ENCODE measurements at places on chromosomes 5 and 9.

- DNase-seq, result no peak
These were observed 79.3 kb downstream of the FOXD1 start for GRCh38 chr5:73369278-73369677.

DNA sequence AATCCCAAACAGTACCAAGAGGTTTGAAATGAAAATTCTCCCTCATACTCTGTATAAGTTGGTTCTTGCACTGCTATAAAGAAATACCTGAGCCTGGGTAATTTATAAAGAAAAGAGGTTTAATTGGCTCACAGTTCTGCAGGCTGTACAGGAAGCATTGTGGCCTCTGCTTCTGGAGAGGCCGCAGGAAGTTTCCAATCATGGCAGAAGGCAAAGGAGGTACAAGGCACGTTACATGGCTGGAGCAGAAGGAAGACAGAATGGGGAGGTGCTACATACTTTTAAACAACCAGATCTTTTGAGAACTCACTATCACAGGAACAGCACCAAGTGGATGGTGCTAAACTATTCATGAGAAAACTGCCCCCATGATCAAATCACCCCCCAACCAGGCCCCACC is 25.6 kb upstream of the ERBIN start:
- no peak for DNase-seq

GRCh38 chr9:114452219-114453165 is 52.8 kb downstream of the WHRN start:
- DNase-seq, result no peak

DNA sequence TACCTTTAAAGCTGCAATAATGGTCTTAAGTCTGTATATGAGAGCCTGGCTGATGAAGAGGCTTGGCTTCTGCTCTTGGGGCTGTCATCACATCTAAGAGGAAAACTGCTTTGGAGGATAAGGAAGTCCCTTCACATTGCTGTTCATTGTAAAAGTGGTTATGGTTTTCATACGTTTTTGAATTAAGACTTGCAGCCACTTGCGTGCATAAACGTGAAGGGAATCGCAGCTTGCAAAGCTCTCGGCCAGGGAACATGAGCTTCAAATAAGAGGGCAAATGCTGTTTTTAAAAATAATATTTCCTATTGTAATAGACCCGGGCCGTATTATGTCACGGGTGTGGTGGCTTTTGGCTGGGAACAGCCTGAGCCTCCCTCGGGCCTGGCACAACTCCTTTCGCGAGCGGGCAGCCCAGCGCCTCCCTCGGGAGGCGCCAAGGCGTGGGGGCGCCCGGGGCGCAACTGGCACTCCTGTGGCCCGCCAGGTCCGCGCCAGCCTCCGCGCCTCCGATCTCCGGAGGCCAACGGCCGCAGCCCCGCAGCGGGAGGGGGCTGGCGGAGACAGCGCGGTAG is 538 bp upstream of the ARHGEF28 start:
- no peak for DNase-seq

GRCh38 chr9:84343111-84343521 is 2.6 kb upstream of the SLC28A3 start:
- no peak for DNase-seq

DNA sequence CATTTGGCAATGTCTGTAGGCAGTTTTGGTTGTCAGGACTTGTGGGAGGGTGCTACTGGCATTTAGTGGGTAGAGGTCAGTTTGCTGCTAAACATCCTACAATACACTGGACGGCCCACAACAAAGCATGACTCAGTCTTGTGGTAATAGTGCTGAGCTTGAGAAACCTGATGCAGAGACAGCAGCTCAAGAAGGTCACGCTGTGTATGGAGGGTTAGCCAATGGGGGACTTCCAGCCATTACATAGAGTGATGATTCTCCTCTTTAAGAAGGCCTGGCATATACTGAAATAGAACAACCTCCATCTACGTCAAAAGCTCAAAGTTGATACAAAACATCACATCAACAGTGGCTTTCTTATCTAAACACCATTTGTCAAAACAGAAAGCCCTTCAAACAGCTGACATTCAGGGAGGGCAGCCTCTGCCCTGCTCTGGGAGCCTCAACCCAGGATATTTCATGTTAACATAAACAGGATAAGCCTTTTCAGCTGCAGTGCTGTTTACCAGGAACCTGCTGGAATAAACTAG is 143.0 kb downstream of the GPBP1 start:
- no peak for DNase-seq

GRCh38 chr9:93668261-93668871 is 92.0 kb downstream of the PHF2 start:
- DNase-seq, result no peak
